ENCODE measurements at places on chromosomes 7 and 10.

DNA sequence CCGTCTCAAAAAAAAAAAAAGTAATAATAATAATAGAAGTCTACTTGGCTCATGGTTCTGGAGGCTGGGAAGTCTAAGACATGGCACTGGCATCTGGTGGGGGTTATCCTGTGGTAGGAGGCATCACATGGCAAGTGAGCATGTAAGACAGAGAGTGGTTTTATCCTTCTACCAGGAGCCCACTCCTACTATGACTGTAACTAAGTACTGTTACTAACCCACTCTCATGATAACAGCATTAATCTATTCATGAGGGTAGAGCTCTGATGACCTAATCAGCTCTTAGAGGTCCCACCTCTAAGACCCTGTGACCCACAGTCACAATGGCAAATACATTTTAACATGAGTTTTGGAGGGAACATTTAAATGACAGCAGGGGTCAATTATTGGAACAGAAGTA lies 43.3 kb upstream of the NRF1 start:
- DNase-seq = no peak

GRCh38 chr7:135964274-135964673 lies 12.9 kb downstream of the MTPN start:
- no peak for DNase-seq

DNA sequence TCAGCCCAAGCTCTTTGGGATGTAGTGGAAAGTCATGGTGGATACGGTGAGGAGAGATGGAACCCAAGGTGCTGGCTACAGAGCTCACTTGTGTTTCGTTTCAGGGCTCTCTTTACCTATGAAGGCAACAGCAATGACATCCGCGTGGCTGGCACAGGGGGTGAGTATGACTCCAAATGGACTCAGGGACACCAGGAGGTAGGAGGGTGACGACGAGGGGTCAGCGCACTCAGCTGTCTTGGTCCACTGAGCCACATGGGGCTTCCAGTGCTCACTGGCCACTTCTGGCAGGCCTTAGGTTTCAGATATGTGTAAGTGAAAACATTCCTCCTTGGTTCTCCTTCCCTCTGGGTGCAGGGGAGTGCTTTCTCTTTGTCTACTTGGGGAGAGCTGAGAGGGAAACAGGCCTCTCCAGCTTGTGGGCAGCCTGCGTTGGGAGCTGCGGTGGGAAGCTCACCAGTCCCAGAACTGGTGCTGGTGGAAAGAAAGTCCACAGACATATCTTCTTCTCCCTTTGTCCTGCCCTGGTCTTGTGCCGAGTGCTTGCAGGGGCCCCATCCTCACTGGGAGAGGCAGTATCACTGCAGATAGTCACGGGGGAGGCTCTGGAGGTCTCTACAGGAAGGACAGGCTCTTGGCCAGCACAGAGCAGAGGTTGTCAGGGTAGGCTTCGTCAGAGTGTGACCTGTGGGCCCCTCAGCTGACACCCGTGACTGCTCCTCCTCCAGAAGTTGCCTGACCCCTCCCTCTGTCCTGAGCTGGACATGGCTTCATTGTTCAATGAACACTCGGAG lies 5.8 kb downstream of the DBNL start:
- no peak for DNase-seq

DNA sequence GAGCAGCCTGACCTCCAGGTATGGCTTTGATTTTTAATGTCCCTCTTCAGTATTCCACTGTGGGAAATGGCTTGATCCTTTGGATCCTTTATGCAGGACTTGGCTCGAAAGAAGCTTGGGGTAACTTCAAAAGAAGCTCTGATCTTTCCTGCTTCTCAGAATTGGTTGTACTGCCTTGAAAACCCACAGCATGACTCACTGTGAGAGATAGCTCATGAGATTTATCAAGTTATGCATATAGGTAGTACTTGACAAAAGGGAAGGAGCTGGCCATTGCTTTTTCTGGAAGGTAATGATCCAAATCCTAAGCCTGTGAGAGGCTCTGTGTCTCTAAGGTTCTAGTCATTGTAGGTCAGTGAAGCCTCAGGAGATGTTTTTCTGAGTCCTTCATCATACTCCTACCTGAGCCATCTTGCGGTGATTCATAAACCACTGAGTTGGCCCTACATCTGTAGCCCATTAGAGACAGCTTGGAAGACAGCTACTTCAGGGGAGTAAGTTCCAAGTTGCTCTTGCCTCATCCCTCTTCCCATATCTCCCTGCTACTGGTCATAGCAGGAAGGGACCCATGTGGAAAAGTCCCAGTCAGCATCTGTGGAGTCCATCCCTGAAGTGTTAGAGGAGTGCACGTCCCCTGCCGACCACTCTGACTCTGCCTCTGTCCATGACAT lies 36.7 kb upstream of the NFKB2 start:
- no peak for DNase-seq

DNA sequence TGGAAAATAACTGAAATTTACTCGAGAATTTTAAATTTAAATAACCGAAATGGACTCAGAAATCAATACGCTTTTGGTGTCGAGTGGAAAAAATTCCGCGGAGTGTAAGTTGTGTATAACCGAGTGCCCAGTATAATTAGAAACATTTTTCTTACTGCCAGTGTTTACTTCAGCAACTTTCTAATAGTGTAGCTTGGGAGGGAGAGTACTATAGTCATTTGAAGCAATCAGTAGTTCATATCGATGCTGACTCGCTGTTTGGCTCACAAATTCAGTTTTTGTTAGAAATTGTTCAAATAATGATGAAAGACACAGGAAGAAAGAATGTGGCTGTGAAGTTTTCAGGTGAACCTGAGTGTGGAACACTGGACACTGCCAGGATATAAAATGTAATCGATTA lies 658.6 kb upstream of the FOXK1 start:
- no peak for DNase-seq

- no peak for DNase-seq
Measured at GRCh38 chr10:124640056-124640455, 104.1 kb downstream of the FAM53B start.

- no peak for DNase-seq
Measured at GRCh38 chr7:95642173-95642572, 45.9 kb upstream of the PDK4 start.
